Mucosa of gallbladder (tissue), 1 donor: ENCODE measurements at places on chromosomes 5 and 9.

- no peak for DNase-seq
Observed at GRCh38 chr9:2125906-2126305, 110.8 kb downstream of the SMARCA2 start.

DNA sequence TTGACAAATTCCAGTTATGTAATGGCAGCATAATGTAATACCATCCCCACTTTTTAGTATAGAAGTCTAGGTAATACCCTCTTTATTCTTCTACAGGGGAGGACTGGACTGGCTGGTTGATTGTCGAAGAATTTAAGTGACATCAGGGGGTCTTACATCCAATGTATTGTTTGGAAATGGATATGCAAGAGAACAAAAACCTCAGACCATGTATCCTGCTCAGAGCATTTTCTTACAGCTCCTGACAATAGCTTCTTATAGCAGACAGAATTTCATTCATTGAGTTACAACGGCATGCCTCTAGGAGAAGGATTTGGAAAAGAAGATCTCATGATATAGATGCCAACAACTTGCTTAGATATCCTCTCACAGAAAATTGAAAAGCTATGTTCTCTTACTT is 2032.3 kb downstream of the EFNA5 start:
- no peak for DNase-seq

DNA sequence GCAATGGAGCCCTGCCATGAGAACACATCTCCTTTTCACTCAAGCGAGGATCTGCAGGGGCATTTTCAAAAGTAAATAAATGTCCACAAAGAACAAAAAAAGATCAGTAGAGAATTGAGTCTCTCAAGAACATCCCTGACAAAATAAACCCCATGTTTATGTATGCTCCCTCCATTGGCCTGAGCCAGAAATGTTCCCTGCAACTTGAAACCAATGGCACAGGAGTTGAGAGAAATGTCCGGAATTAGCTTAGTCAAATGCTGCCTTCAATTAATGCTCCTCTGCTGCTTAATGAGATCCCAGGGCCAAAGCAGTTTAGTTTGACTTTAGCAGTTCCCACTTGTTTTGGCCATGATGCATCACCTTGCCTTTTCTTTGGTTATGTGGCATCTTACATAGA is 238.3 kb downstream of the EBF1 start:
- DNase-seq, result no peak

GRCh38 chr5:121726991-121727390 is 124.7 kb upstream of the FTMT start:
- DNase-seq, result no peak

- DNase-seq, result no peak
Observed at GRCh38 chr5:149041242-149041641, 21.6 kb downstream of the SH3TC2 start.

GRCh38 chr9:121237916-121238315 is 30.0 kb upstream of the GSN start:
- DNase-seq, result no peak

DNA sequence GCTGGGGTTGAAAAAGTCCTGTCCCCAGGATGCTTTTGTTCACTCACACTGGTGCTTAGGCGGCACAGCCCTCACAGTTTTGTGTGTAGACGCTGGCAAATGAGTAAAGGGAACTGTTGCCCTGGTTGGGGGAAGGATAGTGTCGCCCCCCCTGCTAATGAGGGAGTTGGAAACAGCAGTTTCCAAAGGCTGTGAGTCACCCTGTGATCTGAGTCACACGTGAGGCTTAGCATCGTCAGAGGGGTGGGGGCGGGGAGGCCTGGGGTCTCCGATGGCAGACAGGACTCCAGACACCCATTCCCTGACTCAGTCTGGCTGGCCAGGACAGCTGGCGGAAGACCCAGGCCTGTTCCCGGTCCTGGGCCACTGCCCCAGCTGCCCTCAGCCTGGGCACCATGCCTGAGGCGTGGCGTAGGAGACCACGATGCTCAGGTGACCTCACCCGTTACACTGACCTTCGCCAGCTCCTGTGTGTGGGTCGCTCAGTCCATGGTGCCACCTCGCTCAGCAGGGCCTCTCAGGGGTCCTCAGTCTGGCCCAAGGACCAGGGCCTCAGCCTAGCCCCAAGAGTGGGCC is 2.9 kb downstream of the DNAJB5 start:
- no peak for DNase-seq

- no peak for DNase-seq
Observed at GRCh38 chr5:21823076-21823574, 1030.0 kb downstream of the CDH12 start.

DNA sequence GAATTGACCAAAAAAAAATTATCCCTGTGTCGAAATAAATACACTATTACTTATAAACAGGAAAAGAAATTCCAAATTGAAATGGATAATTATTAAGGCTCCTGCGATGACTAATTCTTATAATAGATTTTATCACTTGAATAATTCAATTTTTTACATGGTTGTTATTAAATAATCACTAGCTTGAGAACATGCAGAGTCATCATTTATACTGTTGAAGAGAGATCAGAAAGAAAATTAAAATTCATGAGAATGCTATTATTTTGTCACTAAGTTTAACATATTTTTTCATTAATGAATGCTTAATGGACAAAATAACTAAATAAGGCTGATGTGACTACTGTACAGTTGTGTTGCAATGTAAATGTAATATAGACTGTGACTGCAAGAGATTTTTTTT is 1011.3 kb upstream of the C9orf72 start:
- DNase-seq, result no peak

GRCh38 chr9:14526504-14526903 is 166.7 kb downstream of the ZDHHC21 start:
- no peak for DNase-seq
